ENCODE measurements at places on chromosomes 16 and 17.

GRCh38 chr17:61813211-61813610, 50.1 kb downstream of the BRIP1 start:
- DNase-seq = no peak

DNA sequence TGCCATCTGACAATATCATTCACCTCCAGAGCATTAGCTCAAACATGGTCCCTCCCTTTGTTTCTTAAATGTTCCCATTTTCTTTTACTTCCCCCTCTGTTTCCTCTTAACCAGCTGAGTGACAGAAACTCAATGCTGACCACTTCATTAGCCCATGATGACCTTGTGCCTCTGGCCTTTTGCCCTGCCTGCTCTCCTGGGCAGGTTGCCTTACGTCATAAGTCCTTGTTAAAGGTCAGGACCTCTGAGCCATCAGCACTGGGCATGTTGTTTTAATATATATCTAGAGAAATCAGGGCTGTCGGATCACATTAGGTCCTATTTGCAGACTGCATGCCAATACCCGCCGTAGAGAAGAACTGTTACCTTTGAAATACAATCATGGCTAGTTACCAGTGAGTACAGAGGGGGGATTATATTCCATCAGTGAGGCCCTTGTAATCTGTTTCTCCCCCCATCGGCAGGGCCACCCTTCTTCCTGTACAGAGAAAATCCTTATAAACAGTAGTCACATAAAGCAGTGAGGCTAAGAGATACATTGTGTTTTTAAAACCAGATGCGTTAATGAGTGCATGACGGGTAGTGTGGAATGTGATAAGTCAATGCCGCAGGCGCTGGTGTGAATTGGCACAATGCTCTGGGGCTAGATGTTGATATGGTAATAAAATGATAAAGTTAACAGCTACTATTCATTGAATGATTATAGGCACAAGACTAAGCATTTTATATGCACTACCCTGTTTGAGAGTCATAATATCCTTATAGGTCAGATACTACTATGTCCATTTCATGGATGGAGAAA, 94.3 kb upstream of the ZFHX3 start:
- no peak for DNase-seq

- DNase-seq = no peak
Measured at GRCh38 chr17:32586666-32587065, 99.9 kb downstream of the CDK5R1 start.

GRCh38 chr17:50064253-50065001, 8.5 kb downstream of the ITGA3 start:
- no peak for DNase-seq

- peak; percentile 66 for DNase-seq
Measured at GRCh38 chr17:56819431-56820145, 14.1 kb downstream of the C17orf67 start.

- DNase-seq = no peak
Measured at GRCh38 chr17:66432996-66433551, 130.7 kb downstream of the PRKCA start.

GRCh38 chr17:78337244-78338109, 22.4 kb downstream of the SOCS3 start:
- no peak for DNase-seq

DNA sequence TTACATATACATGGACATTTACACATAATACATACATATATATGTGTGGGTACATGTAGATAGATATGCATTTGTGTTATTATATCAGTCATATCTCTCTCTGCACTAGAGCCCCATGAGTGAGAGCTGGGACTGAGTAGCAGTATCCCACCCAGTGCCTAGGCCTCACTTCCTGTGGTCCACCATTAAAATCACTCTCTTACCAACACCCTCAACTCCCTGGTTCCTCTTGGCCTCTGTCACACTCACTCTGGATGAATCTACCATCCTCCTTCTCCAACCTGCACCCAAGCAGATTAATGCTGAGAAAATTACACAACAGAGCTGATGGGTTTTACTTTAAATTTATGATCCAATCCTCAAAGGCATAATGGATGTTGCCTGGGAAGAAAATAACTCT, 4.9 kb upstream of the LYRM9 start:
- DNase-seq = no peak

- DNase-seq = peak; percentile 49
Measured at GRCh38 chr17:17682737-17683680, 1.8 kb downstream of the RAI1 start.

GRCh38 chr17:12301551-12301950, 280.9 kb downstream of the MAP2K4 start:
- no peak for DNase-seq

DNA sequence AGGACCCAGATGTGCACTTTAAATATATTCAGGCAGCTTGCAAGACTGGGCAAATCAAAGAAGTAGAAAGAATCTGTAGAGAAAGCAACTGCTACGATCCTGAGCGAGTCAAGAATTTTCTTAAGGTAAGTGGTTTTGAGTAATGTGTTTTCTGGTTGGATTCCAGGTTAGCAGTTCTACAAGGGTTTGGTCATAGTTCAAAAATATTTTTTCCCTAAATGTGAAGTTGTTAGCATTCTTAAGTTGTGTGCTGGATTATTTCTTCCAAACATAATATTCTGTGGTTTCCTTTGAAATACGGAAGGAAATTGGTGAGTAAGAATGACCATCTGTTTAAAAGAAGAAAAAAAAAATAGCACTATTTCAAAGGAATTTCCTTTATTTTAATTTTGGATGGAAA, 38.4 kb downstream of the PTRH2 start:
- no peak for DNase-seq

DNA sequence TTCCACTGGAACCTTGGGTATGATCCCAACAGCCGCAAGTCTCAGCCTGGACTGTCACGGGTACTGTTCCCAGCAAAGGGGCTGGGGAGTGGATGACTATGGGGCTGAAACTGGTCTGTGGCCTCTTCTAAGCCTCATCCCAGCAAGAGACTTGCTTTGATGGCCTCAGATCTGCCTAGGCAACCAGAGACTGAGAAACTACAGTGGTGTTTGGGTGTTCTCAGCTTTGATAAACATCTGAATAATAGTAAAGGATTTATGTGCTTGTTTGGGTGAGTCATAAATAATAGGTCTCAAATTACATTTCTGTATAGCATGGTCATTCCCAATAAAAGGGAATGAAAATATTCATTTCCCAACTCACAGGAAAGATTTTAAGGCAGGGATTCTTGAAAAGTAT, 30.2 kb upstream of the ULK2 start:
- no peak for DNase-seq

- DNase-seq = no peak
Measured at GRCh38 chr16:4723071-4723767, 10.9 kb downstream of the ANKS3 start.

- DNase-seq = no peak
Measured at GRCh38 chr16:55283812-55284717, 39.9 kb upstream of the IRX6 start.

GRCh38 chr16:27486344-27486743, 63.4 kb downstream of the GTF3C1 start:
- DNase-seq = no peak

DNA sequence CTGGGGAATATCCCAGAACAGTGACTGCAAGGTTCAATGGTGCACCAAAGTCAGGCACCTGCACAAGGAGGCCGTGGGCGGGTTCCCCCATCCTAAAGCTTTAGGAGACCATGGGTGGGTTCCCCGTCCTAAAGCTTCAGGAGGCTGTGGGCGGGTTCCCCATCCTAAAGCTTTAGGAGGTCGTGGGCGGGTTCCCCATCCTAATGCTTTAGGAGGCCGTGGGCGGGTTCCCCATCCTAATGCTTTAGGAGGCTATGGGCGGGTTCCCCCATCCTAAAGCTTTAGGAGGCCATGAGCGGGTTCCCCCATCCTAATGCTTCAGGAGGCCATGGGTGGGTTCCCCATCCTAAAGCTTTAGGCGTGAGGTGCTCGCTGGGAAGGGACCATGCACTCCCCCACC, 313.3 kb downstream of the FOXL1 start:
- no peak for DNase-seq

- DNase-seq = no peak
Measured at GRCh38 chr16:2236337-2237101, at the start of gene DNASE1L2. Gene DNASE1L2, plus strand, starts transcription at chr16:2236444. Its CDS starts 373 bp downstream, at chr16:2236817.

DNA sequence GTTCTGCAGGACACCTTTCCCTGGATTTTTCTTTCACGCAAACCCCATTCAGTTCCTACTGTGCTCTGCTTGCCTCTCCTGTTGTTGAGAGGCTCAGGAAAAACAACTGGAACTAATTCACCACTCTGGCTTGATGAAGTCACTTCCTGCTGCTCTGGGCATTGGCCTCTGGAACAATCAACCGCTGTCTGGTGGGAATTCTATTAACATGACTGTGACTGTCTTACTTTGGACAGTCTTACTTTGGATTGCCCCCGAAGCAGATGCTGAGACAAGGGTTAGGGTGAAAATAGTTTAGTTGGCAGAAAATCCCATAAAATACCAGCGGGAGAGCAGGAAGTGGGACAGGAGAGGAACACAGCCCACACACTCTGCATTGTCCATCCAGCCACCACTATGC, 90.0 kb upstream of the HSBP1 start:
- no peak for DNase-seq

DNA sequence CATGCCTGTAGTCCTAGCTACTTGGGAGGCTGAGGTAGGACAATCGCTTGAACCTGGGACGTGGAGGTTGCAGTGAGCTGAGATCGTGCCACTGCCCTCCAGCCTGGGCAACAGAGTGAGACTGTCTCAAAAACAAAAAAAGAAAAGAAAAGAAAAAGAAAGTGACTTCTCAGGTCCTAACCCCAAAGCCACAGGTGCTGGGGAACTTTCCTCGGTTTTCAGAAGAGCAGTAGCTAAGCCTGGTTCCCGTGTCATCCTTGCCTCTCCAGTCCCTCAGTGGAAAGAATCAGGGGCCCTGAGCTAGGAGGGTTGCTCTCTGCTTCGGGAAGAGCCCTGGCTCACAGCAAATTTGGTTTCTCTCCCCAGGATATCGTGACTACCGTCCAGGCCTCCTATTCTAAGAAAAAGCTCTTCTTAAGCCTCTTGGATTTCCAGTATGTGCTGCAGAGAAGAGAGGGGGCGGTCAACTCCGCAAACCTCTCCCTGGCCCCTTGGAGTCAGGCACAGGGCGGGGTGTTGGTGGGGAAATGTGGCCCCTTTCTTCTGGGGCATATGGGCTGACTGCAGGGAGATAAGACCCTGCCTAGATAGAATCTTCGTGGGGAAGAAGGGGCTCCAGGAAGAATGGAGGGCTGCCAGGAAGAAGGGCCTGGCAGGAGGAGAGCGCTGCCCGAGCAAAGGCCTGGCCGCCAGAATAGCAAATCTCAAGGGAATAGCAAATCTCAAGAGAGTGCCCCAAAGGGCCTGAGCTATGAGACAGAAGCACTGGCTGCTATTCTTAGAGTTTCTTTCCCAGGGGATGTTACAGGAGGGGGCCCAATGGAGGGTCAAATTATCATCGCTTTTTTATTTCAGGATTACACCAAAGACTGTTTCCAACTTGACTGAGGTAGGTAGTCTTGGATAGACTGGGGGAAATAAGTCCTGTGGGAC, 8.3 kb upstream of the NLRC5 start:
- DNase-seq = no peak

DNA sequence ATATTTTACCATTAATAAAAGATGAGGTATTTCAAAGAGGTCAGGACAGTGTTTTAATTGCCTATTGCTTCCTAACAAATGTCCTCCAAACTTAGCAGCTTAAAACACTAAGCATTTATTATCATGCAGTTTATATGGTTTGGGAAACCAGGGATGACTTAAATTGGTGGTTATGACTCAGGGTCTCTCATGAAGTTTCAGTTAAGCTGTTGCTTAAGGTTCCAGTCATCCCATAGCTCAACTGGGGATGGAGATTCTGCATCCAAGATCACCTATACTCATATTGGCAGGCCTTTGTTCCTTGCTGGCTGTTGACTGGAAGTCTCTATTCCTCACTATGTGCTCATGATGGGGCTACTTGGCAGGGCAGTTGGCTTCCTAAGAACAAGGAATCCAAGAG, 1329.9 kb upstream of the GOT2 start:
- DNase-seq = no peak

- no peak for DNase-seq
Measured at GRCh38 chr17:78416791-78417530, 38.5 kb downstream of the PGS1 start.

- DNase-seq = no peak
Measured at GRCh38 chr16:22890976-22891375, 77.0 kb downstream of the HS3ST2 start.

DNA sequence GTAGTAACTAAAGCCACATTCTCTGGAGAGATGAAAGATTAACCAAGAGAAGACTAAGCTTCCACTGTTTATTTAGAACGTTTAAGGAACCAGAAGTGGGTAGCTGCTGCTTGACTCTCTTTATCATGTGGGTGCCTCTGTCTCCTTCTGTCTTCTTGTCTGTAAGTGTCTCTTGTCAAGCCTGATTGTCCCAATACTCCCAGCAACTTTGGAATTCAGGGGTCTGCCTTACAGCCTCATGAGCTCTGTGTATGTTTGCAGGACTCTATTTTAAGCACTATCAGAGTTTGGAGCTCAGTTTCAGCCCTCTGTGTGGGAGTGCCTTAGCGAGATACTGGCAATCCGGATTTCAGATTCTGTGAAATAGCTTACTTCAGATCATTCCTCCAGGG, 29.3 kb upstream of the SPACA3 start:
- no peak for DNase-seq

DNA sequence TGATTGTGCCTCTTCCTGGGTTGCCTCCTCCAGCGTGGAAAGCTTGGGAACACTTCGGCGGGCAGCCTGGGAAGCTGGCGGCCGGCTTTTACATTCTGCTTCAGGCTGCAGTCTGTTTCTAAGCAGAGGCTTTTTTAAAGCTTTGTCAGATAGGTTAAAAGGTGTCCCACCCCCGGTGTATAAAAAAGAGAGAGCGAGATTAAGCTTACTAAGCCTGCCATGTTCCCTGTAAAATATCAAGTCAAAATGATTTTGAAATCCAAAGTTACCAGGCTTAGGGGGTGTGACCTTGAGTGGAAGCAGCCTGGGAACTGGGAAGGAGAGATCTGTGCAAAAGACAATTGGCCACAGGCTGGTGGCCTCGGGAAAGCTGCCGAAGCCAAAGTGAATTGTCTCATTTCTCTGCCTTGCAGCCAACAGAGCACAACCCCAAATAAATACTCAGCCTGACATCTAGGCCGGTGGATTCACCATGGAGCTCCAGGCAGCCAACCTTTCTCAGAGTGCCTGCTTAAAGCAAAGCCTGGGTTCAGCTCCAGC, 254.5 kb downstream of the FTO start:
- no peak for DNase-seq

DNA sequence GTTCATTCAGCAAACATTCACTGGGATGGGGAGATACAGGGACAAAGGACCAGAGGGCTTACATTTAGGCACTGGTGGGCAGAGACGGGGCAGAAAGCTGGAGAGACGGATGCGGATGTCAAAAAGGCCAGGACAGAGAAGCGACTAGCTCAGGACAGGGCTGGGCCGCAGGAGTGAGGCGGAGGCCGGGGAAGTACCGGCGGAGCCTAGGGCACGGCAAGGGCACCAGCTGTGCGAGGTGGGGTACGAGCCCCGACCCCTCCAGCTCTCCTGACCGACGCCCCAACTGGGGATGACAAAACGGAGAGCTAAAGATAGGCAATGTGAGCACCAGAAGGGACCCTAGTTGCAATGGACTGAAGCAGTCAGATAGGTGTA, 3.9 kb upstream of the SGCA start:
- no peak for DNase-seq

GRCh38 chr17:60902399-60902798, 224.7 kb downstream of the BCAS3 start:
- DNase-seq = no peak

Measured in immature natural killer cell (primary cell).